Stimulated activated CD8-positive, alpha-beta memory T cell treated with anti-CD3 and anti-CD28 coated beads, Interleukin-7, amount 100 ng/mL, for 4 hours (primary cell): ENCODE measurements at places on chromosomes 1 and 21.

GRCh38 chr1:66245691-66246090 is 288.3 kb upstream of the SGIP1 start:
- no peak for DNase-seq

DNA sequence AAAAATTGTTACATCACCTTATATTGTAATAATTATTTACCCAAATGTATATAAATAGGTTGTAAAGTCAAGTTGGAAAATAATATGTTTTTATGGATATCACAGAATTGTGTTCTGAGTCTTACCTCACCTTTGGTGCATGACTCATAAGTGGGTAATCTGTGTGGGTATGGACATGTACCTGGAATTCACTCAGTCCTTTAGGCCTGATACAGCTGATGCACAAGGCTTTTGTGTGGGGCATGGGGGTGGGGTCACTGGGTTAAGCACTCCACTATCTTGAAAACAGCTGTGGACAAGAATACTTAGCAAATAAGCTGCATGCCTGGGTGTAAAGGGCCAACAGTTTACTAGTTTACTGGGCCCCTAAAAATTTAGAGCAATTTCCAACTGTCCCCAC is 34.4 kb downstream of the INKA2 start:
- no peak for DNase-seq

DNA sequence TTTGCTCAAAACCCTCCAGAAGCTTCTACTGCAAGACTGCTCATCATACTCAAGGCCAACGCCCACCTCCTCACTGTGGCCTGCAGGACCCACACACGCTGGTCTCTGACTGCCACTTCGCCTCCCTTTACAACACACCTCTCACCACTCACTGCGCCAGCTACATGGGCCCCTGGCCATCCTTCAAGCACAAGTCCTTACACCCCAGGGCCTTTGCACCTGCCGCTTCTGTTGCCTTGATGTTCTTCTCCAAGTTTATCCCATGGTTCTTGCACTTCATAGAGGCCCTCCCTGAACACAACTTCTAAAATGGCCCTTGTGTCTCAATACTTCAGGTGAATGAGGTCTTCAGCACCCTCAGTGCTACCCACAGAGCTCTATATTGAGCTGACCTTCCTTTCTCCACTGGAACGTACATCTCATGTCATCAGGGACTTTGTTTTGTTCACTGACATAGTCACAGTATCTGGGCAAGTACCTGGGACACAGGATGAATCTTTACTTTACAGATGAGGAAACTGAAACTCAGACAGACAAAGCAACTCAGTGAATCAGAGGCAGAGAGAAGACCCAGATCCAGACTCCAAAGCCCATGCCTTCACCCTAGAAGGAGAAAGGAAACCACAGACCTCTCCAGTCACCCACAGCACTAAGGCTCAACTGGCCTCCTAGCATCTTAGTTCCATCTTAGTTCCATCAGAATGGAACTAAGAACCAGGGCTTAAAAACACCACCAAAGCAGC is 34.7 kb upstream of the CLSTN1 start:
- no peak for DNase-seq

- DNase-seq: no peak
Observed at GRCh38 chr1:56168176-56168575, 411.2 kb downstream of the PLPP3 start.

DNA sequence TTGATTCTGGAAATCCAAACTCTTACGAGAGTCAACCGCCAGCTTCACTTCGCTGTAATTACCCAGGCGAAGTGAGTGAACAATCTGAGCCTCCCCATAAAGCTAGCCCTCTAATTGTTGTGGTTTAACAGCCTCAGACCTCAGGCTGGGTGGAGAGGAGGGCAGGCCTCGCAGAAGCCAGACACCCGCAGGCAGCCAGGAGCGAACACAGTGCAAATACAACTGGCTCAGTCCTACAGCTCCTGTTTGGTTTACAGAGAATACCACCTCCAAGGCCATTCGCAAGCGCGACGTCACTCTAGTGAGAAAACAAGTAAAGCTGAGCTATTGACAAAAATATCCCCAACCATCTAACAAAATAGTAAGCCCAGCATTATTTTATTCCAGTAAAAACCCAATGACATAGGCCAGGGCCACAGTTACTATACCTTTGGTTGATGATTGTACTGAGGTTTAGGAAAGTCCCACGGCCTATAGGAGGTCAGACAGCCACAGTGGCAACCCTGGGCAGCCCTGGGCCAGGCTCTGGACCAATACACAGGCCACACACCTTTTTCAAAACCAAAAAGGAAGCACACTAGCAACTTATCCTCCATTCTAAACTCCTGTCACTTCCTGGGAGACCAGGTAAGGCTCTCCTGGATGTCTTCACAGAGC is 163.3 kb downstream of the ETS2 start:
- DNase-seq: no peak

GRCh38 chr21:27734146-27734545 is 767.3 kb upstream of the ADAMTS5 start:
- no peak for DNase-seq

DNA sequence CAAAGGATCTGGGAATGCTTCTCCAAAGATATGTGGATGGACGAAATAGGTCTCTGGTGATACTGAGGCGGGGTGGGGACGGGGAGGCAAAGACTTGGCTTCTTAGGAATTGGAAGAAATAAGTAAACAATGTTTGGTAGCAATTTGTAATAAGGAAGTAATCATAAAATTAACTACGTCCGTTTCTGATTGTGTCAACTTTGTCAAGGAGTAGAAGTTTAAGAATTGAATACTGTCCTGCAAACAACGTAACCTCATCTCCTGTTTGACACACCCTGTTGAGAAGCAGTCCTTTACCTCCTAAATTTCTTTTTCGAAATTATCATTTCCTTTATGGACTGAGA is 471 bp downstream of the POLR3C start:
- DNase-seq: no peak

DNA sequence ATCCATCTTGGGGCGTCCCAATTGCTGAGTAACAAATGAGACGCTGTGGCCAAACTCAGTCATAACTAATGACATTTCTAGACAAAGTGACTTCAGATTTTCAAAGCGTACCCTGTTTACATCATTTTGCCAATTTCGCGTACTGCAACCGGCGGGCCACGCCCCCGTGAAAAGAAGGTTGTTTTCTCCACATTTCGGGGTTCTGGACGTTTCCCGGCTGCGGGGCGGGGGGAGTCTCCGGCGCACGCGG is 282 bp upstream of the SOD1 start:
- DNase-seq: no peak

DNA sequence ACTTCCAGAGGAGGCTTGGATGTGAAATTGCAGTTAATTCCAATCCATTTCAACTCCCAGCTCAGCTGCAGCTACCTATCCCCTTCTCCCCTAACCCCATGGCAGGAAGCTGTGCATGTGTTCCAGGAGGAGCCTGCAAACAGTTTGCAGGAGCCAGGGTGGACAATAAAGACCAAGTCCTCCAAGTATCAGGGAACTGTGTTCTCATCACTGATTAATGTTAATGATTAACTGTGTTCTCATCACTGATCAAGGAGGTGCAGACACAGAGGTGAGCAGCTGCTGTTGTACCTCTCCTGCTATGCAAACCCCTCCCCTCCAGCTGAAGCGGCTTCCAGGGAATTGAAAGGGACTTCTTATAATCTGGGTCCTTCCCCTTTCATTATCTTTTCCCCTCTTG is 19.2 kb downstream of the CLDN19 start:
- no peak for DNase-seq

- DNase-seq: no peak
Observed at GRCh38 chr1:204760350-204760749, 74.8 kb upstream of the LRRN2 start.

DNA sequence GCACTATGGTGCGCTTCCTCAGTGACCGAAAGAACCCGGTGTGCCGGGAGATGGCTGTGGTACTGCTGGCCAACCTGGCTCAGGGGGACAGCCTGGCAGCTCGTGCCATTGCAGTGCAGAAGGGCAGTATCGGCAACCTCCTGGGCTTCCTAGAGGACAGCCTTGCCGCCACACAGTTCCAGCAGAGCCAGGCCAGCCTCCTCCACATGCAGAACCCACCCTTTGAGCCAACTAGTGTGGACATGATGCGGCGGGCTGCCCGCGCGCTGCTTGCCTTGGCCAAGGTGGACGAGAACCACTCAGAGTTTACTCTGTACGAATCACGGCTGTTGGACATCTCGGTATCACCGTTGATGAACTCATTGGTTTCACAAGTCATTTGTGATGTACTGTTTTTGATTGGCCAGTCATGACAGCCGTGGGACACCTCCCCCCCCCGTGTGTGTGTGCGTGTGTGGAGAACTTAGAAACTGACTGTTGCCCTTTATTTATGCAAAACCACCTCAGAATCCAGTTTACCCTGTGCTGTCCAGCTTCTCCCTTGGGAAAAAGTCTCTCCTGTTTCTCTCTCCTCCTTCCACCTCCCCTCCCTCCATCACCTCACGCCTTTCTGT is 7.3 kb upstream of the PIGV start:
- no peak for DNase-seq

DNA sequence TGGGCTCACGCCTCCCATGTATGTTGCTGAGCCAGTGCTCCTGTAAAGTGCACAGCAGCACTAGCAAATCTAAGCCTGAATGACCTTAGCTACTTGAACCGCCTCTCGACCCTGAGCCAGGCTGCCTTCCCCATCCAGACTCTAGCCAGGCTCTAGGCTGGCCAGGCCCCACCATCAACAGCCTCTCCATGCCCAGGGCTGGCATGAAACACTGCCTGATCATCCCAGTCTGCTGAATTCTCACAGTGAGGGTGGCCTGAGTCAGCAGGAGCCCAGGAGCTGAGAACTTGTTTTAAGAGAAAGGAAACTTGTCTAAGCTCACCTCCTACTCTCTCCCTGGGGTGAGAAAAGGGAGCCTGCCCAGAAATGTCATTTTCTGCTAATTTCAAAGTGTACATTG is 733.3 kb downstream of the PTPRU start:
- no peak for DNase-seq

- DNase-seq: no peak
Observed at GRCh38 chr1:91402023-91402422, 2.6 kb downstream of the HFM1 start.

- no peak for DNase-seq
Observed at GRCh38 chr1:200518524-200518923, 102.0 kb downstream of the KIF14 start.

DNA sequence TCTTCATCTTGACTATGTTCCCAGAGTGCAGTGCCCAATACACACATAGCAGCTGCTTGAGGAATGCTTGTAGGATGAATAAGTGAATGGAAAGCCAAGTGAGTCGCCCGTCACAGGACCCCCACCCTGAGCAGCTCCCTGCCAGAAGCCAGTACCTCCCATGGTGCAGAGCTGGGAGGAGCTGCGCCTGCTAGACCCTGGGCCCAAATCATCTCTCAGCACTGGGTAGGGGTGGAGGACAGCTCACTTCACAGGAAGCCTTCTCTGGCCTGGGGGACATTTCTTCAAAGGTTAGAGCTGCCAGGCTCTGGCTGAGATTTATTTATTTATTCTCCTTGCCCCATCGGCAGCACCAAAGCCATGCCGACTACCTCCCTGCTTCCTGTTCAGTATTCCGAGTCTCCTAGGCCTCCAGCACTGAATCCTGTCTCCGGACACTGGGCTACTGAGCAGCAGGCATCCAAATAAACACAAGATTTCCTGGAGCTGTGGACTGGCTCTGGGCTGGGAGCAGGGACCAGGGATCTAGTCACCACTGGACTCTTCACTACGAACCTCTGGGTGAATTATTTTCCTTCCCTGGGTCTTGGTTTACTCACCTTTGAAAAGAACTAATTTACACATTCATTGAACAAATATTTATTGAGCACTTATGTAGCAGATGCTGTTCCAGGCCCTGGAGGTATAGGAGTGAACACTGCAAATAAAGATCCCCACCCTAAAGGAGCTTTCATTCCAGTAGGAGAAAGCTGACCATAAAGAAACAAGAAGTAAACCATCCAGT is 187.7 kb downstream of the TRABD2B start:
- no peak for DNase-seq

- no peak for DNase-seq
Observed at GRCh38 chr21:21147374-21147745, 149.2 kb downstream of the NCAM2 start.
